Stimulated activated CD8-positive, alpha-beta memory T cell treated with anti-CD3 and anti-CD28 coated beads, Interleukin-15, amount 100 ng/mL, for 48 hours (primary cell): ENCODE measurements at places on chromosomes 7 and 10.

DNA sequence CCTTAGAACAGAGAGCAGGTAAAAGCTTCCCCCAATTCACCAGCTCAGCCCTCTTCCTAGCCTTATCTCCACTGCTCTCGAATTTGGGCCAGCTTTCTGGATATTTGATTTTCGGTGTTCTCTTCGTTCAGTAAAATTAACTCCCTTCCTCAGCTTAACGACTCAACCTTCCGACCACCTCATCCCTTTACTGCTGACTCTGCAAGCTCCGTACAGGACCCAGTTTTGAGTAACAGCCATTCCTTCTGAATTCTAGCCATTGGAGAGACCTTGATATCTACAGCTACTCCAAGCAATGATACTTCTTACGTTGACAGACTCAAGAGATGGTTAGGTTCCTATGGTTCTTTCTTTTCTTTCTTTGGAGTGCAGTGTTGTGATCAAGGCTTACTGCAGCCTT lies 65.8 kb downstream of the ATE1 start:
- no peak for DNase-seq

DNA sequence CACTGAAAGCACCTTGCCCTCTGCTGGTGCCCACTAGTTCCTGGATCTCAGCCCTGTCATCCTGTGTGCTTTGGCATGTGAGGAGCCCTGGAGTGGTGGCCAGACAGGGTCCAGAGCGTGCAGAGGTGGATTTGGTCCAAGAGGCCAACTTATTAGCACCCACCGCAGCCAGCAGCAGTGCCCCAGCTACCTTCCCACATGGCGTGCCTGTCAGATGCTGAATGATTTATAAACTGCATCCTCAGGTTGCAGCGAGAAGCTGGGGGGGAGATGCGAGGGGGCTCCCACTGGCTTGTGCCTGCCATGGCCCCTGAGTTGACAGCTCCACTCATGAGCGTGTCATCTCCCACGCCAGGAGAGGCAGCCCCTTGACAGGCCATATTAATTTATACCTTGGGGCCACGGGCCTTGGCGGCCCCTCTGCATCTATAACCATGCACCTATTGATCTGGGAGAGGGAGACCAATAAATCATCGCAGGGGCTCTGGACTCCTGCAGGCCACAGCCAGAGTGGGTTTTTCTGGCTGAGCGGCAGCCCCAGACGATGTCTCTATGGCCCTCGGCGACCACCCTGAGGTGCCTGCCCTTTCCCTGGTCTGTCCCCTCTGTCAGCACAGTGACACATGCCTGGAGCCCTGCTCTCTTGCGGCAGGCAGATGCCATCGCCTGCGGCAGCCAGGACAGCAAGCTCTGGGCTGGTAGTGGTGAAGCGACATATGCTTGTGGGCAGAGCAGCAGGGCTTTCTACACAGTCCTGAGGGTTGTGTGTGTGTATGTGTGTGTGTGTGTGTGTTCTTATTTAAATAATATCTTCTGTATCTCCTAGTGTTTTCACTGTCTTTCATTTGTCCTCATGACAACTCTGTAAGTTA lies 120.8 kb downstream of the CDH23 start:
- no peak for DNase-seq

DNA sequence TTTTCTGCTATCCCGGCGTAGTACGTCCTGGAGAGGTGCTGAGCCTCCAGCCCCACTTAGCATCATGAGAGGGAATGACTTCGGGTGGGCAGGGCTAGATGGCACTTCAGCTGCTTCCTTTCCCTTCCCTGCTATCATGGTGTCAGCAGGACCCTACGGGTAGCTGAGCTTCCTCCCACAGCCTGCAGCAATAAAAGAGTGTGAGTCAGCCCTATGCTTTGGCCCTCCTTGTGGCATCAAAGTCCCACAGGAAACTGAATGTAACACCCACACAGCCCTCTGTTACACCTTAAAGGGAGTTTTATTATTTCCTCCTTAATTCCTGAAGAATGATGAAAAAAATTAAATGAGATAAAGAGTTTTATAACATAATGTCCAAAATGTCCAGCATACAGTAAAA lies 458.1 kb downstream of the RPS24 start:
- no peak for DNase-seq

GRCh38 chr10:7610651-7611389 lies 55.9 kb downstream of the ITIH5 start:
- DNase-seq: no peak

- DNase-seq: no peak
Measured at GRCh38 chr10:51937308-51938140, 238.1 kb upstream of the CSTF2T start.

DNA sequence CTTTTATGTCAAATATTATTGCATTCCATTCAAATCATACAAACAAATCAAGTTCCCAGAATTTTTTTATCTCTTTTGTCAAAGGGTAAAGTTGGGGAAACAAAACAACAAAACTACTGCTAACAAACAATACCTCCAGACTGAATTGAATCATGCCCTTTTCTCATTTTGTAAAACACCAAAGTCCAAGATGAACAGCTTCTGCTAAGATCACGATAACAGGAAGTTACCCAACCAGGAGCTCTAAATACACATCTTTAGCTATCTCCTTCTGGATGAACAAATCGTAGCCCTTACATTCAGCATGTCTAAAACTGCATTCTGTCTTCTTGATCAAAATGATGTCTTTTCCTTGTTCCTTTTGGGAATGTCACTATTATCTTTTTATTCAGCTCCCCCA lies 97.4 kb downstream of the CTTNBP2 start:
- DNase-seq: no peak

DNA sequence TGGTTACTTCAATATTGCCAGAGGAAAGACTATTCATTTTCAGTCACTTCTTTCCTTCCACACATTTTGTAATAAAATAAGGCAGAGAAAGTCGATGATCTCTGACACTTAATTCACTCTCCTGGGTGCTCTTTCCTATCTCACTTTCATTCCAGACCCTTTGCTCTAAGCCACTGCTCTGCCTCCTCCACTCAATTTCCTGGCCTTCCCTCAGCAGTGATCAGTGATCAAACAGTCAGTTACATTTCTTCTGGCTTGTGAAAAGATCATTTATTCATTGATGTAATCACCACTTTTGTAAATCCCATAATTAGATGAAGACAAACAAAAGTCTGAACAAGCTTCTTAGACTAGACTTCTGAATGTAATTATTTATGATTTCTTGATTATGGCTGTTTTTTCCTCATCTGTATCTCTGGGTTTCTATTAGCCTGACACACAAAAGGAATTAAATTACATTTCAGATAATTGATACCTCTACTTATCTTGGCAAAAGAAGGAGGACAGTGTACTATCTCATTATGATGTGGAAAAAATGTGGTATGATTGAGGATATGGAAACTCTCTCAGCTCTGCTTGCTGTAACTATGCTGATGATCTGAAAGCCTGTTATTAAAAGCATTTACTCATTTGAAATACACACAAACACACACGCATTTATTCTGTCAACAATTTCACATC lies 1102.3 kb downstream of the GRM8 start:
- DNase-seq: no peak

GRCh38 chr7:78953090-78953489 lies 500.4 kb downstream of the MAGI2 start:
- no peak for DNase-seq

- peak; percentile 59 for DNase-seq
Measured at GRCh38 chr10:103745341-103746247, 109.8 kb downstream of the SH3PXD2A start.

- DNase-seq: no peak
Measured at GRCh38 chr7:138838166-138838565, 40.2 kb upstream of the ATP6V0A4 start.

DNA sequence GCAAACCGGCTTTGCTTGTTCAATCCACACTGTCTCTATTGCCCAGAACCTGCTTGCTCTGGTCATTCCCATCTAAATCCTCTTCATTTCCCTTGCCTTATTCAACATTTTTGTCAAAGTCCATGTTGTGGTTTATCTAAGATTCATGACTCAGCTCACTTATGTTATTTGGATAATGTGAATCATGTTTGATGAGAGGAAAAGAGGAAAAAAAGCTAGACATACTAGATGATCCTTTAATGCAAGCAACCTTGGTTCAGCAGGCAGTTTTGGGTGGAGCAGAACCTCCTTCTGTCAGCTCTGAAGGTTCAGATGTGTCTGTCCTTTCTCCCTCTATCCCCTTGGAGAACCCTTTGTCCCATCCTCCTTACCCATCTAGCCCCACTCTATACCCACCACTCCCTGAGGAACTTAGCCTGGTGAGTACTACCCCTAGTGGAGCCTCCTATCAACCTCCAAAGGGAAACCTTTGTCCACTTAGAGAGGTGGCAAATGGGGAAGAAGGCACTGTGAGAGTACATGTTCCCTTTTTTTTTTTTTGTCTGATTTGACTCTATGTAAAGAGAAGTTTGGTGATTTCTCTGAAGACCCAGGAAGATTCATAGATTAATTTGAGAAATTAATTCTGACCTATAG lies 2.1 kb upstream of the SAMD9L start:
- no peak for DNase-seq

DNA sequence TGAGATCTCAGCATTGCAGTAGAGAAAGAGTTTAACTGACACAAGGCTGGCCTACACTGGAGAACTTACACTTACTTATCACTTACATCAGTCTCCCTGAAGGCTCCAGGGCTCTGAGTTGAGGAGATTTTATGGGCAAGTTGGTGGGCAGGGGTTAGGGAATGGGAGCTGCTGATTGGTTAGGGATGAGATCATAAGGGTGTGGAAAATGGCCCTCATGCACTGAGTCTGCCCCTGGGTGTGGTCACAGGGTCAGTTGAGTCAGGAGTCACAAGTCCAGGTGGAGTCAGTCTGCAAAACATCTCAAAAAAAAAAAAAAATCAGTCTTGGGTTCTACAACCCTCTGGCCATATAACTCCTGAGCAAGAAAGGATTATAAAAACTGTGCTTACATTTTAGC lies 60.5 kb downstream of the PPP1R17 start:
- no peak for DNase-seq

DNA sequence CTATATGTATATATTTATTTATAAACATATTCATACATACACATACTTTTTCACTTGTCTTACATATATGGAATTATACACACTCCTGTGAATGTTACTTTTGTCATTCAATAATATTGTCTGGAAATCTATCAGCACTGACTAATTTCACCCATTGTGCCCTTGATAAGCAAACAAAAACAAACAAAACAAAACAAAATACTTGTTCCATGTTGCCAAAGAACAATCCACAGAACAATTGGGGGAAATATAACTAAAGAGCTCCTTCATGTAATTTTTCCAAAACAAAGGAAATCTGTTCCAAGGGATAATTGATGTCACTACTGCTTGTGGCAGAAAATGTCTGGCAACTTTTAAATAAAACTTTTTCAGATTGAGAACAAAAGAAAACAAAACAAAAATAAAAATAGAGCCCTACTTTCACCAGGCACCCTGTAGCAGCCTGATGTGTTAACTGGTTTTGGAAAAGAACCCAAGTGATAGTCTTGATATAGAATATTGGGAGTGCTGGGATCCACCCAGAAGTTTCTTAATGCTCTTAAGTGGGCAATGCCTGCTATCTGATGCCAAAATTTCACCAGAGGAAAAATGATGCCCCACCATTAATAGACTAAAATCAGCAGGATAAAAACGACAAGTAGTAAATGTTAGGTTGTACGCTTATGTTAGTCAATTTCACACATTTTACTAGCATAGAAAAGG lies 34.0 kb upstream of the CCDC7 start:
- DNase-seq: no peak

- DNase-seq: no peak
Measured at GRCh38 chr7:127791446-127792189, 139.6 kb downstream of the SND1 start.

DNA sequence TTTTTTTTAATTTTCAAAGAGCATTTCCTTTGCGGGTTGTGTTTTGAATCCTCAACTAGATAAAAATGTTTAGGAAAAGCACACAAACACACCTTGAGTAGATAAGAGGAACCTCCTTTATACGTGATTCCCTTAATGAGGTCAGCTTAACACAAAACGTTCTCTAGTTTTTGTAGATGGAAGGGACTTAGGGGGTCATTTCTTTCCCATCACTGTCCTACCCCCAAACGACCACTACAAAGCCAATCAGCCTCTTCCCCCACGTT lies 1.2 kb downstream of the SUV39H2 start:
- no peak for DNase-seq

GRCh38 chr7:44618753-44619152 lies 12.3 kb downstream of the OGDH start:
- DNase-seq: no peak

- no peak for DNase-seq
Measured at GRCh38 chr7:117751775-117752174, 121.5 kb downstream of the CTTNBP2 start.

GRCh38 chr7:47357863-47358262 lies 224.0 kb downstream of the TNS3 start:
- no peak for DNase-seq

GRCh38 chr10:113631684-113632367 lies 32.0 kb downstream of the NRAP start:
- no peak for DNase-seq

GRCh38 chr7:85030893-85031292 lies 156.0 kb downstream of the SEMA3D start:
- no peak for DNase-seq

GRCh38 chr10:45526309-45526905 lies 146.2 kb downstream of the ZFAND4 start:
- no peak for DNase-seq

GRCh38 chr7:13201628-13202027 lies 514.2 kb downstream of the ARL4A start:
- DNase-seq: no peak

GRCh38 chr10:63866075-63866746 lies 345.0 kb downstream of the REEP3 start:
- peak; percentile 6 for DNase-seq

DNA sequence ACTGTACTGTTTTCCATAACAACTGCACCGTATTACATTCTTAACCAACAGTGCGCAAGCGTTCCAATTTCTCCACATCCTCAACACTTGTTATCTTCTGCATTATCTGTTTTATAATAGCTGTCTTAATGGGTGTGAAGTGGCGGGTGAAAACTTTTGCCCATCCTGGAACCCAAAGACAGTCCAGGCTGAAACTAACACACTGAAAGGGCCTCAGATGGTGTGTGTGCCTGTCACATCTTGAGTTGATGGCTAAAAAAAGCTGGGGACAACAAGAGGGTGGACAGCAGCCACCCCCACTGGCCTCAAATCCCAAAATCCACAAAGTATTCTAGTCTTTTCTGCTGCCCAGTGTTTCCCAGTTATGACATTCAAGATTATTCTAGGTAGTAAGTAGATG lies 19.4 kb downstream of the OPALIN start:
- no peak for DNase-seq

DNA sequence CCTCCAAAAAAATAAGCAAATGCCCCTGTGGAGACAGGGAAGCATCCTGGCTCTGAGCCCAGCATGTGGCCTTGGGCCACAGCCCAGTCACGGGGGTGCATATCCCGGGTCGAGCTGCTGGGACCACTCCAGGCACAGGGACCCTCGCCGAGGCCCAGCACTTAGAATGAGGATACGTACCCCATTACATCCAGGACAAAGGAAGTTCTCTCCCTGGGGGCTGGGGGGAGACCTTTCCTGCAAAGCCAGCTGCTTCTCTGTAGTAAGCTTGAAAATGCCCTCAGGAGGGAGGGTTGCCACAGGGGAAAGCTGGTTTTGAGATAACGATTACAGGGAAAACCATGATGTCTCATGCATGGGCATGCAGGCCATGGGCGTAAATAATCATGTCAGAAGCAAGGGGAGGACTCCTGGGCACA lies 75.5 kb downstream of the HIPK2 start:
- DNase-seq: no peak

GRCh38 chr7:4631380-4632179 lies 50.5 kb upstream of the FOXK1 start:
- no peak for DNase-seq
